Pancreas (tissue), 10 donors: ENCODE measurements at places on chromosomes 4 and X. TPM values are rescaled to one million over a fixed set of nuclear protein-coding genes. Genes with fewer than 3 reads are reported as not detected.
A peak's percentile ranks its signal among the peaks of the same experiment; 100 is the strongest.

TMPRSS11F gene
- not detected for total RNA-seq

AKAP4 gene
- total RNA-seq = not detected

SERTM2 gene
- not detected for total RNA-seq

SMR3B gene
- total RNA-seq = not detected

ARMCX6 gene
- total RNA-seq = 24.4 TPM

PNMA3 gene
- total RNA-seq = 0.16 TPM

SORBS2 gene
- 138 TPM for total RNA-seq

MMRN1 gene
- total RNA-seq = 0.69 TPM

AGA gene
- total RNA-seq = 12.1 TPM

CLIC2 gene
- total RNA-seq = 1.5 TPM

CCKAR gene
- total RNA-seq = 0.15 TPM

CSAG2 gene
- total RNA-seq = not detected

DNA sequence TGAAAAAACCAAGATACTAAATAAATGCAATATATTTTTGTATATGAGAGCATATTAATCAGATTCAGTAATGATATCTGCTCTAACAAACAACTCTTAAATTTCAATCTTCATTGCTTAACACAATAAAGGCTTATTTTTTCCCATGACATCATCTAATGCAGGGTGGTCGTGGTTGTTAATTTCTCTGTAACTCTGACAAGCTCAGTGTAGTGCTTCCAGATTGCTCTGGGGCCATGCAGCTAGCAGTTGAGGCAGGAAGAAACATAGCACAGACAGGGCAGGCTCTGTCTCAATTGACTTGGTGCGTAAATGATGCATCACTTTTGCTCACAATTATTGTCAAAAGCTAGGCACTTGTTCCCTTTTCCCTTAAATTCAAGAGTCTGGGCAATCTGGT is 869 bp upstream of the GRXCR1 start:
- DNase-seq = no peak

- DNase-seq = no peak
Measured at GRCh38 chr4:14336656-14337055, 665.6 kb upstream of the CPEB2 start.

GRCh38 chrX:14932136-14932535 is 58.9 kb downstream of the MOSPD2 start:
- no peak for DNase-seq

- DNase-seq = no peak
Measured at GRCh38 chr4:37040816-37041215, 203.7 kb upstream of the NWD2 start.

- no peak for DNase-seq
Measured at GRCh38 chr4:10051517-10052135, 30.3 kb upstream of the SLC2A9 start.

DNA sequence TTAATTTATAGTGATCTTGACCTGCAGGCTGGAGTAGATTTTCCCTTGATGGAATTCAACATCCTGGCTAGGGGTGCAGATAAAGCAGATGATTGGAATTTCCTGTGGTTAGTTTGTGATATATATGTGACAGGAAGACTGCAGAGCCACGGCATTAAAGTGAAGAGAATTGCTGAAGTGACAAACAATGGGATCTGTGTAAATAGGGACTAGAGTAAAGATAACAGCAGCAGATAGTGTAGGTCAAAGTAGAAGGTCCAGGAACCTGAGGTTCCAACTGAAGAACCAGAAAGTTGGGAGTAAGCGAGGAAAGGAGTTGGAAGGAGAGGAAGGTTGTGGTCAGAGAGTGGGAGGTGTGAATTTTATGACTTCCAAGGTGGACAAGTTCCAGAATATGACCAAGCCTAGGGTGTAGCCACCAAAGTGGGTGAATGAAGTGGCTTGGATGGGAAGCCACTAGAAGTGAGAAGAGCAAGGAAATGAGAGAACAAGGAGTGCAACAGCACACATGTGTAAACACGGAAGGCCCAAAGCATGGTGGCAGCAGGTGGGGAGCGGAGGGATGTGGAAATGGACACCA is 325.0 kb downstream of the RAB28 start:
- no peak for DNase-seq

DNA sequence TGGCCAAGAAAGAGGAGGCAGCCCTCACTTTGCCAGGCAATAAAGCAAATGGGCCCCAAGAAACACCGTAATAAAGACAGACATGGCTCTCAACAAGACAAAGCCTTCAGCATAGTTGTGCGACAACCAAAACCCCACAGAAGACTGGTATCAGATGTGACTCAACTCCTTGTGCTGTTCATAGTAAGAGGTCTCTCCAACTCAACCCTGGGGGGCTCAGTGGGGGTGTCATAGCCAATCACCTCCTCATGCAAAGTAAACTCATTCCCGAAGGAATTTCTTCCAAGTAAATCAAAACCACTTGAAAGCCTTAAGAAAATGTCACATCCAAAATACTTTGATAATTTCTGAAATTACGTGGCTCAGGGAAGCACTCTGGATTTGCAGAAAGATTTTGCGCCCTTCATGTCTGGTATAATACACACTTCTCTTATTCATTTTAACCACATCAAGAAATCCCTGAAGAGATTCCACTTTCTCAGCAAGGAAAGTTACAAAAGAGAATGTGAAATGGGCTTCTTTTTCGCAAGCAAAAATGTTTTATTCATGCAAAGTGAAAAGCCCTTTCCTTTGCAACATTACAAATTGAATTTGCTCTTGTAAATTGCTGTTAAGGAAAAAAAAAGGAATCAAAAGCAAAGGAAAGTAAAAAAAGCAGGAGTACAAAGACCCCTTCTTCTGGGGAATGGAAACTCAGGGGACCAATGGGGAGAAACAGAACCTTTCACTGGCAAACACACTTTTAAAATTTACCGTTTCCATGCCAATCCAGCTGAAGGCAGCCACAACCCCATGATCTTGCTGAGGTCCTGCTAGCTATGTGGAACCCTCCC is 137.4 kb downstream of the NSUN7 start:
- no peak for DNase-seq

- no peak for DNase-seq
Measured at GRCh38 chrX:11427453-11428071, 134.3 kb downstream of the AMELX start.

DNA sequence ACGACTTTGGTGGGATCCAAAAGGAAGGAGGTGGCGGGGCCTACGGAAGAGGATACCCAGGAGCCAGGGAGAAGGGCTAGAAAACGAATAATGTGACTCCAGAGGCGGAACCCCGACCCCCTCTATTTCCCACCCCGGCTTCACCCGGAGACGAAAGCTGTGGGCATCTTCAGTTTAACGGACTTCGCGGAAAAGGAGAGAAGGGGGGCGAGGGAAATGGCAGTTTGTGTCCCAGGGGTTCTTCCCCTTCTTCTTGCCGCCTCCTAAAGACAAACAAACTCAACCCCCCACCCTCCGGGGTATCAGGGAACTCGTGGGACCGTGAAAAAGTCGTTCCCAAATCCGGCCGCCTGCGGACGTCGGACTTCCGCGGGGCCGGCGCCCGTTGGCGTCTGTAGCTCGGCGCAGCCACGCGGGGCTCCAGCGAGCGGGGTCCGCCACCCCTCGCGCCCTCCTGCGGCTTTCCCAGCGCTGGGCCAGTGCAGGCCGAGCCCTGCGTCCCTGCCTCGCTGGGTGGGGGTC is 3.6 kb upstream of the LEF1 start:
- DNase-seq = no peak

- DNase-seq = no peak
Measured at GRCh38 chr4:186787536-186787935, 63.9 kb upstream of the FAT1 start.

GRCh38 chr4:117514391-117515175 is 429.2 kb upstream of the TRAM1L1 start:
- no peak for DNase-seq

DNA sequence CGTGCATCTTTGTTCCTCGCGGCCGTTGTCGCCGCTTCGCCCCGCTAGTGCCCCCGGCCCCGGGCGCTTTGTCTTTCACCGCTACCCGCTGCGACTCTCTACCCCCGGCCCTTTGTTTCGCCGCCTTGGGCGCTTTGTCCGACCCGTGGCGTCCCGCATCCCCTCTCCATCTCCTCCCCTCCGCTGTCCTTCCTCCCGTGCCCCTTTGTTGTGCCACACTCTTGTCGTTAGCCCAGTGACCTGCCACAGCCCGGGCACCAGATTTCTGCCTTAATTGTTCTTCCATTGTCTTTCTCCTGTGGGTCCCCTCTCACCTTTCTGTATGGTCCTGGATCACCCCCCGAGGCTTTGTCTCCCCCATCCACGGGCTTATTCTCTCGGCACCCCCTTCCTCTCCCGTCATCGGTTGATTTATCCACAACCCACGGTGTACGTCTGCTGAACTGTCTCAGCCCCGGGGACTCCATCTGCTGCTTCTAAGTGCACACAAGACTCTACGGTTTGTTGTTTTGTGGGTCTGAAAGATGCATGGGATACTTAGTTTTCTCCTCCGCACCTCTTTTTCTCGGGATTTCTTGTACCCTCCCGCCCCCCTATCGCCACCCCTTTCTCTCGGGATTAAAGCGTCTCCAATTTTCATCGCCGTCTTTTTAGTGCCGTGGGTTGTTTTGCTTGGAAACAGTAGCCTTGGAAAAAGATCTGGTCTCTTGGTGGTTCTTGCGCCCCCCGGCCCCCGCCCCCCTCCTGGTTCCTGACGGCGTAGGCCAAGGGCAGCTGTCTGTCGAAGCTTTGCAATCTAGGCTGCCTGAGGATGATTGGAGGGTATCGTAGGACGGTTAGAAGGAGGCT is 783 bp downstream of the RBPJ start:
- no peak for DNase-seq

GRCh38 chr4:54199919-54200318 is 29.2 kb upstream of the PDGFRA start:
- no peak for DNase-seq

DNA sequence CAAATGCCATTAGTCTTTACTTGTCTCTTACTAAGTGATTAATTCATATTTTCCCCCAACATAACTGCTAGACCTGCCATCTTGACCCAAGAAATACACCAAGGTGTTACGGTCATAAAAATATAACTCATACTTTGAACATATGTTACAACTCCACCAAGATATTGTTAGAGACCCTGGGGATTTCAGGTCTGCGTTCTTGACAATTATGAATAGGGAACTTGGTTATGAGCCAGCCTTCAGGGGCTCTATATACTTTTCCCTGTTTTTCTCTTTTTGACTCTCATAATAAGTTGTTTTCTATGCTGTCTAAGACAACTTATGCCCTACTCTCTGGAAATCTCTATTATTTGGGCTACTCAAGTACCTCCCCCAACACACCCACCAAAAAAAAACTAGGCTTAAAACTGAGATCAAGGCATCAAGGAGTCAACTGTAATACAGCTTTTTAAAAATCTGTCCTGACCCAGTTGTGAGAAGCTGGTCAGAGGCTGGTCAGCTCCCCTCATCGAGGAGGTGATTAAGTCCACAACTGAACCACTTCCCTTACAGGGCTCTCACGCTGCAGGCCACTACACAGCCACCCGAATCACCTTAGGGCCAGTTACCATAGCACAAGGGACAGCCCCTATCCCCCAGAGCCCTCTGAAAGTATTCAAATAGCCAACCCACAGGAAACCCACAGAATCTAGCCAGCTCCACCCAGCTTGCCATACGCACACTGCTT is 10.5 kb upstream of the TLR3 start:
- no peak for DNase-seq

GRCh38 chr4:20408611-20409010 is 156.9 kb downstream of the SLIT2 start:
- DNase-seq = no peak

- DNase-seq = no peak
Measured at GRCh38 chr4:150826306-150826705, 188.8 kb downstream of the LRBA start.

- peak; percentile 3 for DNase-seq
Measured at GRCh38 chr4:7395645-7396044, 39.1 kb downstream of the PSAPL1 start.

DNA sequence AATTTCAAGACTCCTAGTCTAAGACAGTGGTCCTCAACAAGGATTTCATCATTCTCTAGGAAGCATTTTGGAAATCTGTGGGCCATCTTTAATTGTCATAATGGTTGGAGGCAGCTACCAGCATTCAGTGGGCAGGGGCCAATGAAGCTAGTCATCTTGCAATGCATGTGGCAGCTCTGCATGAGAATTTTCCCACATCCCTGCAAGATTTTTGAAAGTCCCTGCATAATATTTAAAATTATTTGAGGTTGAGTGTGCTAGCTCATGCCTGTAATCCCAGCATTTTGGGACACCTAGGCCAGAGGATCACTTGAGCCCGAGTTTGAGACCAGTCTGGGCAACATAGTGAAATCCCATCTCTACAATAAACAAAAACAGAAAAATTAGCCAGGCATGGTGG is 44.0 kb downstream of the PCYT1B start:
- no peak for DNase-seq

DNA sequence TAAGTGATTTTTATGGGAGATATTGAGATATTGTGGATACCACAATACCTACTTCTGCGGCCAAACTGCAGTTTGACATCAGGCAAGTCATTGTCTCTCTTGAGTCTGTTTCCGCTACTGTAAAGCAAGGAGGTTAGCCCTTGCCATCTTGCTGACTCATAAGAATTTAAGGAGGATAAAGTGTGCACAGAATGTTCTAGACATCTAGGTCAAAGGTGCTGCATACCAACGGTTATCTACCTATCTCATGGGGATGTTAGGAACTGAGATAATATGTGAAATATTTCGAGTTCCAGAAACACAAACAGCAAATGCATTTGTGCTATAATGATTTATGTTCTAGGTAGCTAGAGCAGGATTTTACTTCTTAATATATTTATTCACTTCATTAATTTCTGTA is 211.5 kb upstream of the NR3C2 start:
- DNase-seq = no peak

DNA sequence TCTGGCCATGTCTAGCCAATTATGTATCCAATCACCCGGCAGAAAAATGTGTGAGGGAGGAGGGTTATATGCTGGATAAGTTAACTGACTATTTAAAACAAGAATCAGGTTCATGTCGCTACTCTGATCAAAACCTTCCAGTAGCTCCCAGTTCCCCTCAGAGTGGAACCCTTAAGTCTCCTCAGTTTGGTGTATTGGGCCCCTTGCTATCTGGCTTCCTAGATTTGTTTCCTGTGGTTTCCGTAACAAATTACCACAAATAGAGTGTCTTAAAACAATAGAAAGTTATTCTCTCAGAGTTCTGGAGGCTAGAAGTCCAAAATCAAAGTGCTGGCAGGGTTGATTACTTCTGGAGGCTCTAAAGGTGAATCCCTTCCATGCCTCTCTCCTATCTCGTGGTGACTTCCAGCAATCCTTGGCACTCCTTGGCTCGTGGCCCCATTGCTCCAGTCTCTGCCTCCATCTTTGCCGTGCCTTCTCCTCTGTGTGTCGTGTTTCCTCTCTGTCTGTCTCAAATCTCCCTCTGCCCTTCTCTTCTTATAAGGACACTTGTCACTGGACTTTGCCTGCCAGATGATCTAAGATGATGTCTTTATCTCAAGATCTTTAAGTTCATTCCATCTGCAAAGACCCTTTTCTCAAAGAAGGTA is 10.5 kb upstream of the ENPP6 start:
- DNase-seq = no peak

DNA sequence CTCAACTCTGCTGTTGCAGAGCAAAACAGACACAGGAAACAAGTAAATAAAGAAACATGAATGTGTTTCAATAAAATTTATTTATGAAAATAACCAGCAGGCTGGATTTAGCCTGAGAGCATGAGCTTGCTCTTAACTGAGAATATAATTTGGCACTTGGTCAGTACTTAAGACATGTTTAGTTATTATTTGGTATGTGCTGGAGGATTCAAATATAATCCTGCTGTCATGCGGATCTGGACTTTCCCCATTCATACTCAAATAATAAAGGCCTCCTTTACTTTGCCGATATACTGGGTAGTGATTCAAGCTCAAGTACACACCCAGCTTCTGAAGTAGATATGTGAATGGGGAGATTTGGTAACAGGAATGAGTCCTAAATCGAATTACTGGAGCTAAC is 465.5 kb upstream of the HS3ST1 start:
- no peak for DNase-seq
